Stimulated activated CD8-positive, alpha-beta memory T cell treated with anti-CD3 and anti-CD28 coated beads, Interleukin-2, amount 100 ng/mL, for 1 hour (primary cell): ENCODE measurements at places on chromosomes 5 and 9.

GRCh38 chr9:68626526-68626925 lies 78.5 kb upstream of the PIP5K1B start:
- DNase-seq = no peak

DNA sequence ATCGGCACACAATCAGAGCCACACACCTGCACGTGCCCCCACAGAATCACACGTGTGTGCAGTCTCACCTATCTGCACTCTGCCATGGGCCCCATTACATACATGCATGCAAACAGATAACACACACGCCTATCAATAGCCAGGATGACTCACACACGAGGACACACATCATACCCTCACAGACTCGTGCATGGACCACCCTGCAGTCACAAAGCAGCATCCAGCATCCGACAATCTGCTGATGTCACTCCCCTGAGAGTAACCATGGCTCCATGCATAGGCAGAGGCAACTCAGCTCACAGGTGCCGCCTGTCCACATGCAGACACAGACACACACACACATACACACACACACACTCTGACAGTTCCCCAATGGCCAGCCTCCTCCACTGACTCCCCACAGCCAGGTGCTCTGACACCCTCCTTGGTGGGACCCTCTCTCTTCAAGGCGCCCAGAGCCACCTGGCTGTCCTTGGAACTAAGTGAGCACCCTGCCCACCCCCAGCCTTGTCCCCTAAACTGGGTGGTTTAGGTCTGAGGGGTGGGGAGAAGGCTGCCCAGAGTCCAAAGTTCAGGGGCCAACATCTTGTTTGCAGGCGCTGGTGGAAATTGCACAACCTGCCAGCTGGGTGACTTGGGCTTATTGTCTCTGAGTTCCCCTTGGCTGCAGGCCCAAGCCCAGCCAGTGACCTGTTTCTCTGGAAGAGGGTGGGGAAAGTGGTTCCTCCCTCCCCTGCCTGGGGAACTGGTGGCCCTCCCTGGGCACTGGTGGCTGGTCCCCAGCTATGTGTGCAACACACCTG lies 34.6 kb upstream of the NEK6 start:
- DNase-seq = no peak

DNA sequence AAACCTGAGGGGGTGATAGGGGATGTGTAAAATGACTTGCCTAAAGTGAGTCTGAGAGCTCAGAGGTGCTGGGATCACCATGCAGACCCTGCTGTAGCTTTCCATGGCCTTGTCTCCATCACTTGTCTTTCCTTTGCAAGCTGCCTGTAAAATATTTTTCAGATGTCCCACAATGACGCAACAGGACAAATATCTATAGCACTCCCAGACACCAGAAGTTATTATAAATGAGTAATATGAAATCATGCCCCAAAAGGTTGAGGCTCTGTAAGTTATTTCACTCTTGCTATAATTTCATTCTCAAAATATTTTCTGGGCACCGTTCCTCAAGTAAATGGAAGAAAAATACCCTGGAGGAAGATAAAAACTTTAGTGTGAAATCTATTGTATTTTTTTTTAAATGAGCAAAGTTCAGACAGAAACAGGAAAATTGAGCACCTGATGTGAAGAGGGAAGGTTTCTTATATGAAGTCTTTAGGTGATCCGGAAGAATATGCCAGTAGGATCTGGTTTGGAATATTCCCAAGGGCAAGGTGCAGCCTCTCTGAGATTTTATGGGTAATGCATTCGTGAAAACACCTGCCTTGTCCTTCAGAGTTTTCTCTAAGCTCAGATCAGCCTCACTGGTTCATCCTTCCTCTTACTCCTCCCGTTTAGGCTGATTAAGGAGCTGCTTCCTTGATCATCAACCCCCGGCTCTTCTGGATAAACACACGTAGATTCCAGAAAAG lies 138.3 kb upstream of the DMAC1 start:
- DNase-seq = no peak

DNA sequence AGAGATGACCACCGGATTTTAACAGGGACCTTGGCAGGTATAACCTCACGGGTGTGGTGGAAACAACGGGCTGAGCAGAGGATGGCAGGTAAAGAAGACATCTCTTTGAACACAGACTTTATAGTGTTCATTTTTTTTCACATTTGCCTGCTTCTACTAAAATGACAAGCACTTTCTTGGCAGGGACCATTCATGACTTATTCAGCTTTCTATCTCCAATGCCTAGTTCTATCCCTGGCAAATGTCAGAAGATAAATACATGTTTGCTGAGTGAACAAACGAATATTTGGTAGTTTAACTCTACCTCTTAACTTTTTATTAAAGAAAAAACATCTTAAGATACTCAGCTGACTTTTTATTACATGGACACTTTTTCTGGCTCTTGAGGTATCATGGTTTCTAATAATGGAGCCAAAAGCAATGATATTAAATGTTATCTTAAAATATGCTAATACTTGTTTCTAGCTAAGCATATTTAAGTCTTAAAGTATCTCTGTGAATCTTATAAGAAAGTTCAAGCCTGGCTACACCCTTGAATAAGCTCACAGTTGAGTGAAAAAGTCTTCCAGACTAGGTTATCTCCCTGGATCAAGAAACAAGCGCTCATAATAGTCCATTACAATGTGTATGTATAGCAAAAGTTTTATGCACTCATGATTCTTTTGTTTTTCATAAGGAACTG lies 8.5 kb downstream of the ELL2 start:
- no peak for DNase-seq

DNA sequence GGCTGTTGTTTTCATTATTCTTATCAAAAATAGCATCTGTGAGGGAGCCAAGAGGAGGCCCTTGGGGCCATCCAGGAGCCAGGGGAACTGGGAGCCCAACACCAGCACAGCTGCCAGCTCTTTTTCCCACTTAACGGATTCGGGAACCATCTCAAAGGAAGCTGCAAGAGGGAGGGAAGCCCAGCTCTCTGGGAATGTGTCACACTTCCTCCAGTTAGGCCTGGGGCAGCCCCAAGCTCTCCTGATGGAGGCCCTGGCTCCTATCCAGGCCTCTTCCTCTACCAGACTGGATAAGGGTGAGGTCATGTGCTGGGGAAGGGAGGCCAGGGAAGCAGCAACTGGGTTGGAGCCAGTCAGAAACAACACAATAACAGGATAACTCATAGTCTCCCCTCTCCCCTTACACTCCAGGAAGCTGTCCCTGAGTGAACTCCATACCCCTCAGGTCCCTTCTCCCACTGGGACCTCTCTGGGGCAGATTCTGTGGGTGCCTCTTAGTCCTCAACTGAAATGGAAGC lies 12.7 kb downstream of the CSF2 start:
- DNase-seq = no peak

DNA sequence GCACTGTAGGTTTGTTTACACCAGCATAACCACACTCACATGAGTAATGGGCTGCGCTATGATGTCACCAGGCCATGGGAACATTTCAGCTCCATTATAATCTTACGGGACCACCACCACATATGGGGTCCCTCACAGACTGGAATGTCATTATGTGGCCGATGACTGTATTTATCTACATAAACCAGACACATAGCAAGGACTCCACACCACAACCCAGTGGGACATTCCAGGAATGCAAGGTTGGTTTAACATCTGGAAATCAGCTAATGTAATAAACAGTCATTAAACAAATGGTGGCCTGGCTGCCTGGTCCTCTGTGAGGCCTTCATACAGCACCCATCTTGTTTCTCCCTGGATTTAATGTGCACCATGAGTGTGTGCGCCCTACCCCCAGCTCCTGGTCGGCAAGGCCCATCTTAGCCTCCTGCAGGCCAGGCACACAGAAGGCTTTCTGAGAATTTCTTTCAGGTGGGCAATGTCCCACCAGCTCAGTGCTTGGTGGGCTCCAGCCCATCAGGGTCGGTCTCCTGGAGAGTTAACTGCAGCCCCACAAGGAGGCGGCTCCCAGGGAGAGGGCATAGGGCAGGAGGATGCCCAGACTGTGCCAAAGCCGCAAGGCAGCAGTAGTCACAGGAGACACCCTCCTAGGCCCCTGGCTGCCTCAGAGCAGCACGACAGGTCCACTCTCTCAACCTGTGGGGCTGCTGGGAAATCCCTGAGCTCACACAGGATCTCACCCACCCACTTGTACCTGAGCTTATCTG lies 35.9 kb upstream of the SARDH start:
- DNase-seq = no peak
